ENCODE measurements at places on chromosomes 16 and 17.
A peak's percentile ranks its signal among the peaks of the same experiment; 100 is the strongest.

DNA sequence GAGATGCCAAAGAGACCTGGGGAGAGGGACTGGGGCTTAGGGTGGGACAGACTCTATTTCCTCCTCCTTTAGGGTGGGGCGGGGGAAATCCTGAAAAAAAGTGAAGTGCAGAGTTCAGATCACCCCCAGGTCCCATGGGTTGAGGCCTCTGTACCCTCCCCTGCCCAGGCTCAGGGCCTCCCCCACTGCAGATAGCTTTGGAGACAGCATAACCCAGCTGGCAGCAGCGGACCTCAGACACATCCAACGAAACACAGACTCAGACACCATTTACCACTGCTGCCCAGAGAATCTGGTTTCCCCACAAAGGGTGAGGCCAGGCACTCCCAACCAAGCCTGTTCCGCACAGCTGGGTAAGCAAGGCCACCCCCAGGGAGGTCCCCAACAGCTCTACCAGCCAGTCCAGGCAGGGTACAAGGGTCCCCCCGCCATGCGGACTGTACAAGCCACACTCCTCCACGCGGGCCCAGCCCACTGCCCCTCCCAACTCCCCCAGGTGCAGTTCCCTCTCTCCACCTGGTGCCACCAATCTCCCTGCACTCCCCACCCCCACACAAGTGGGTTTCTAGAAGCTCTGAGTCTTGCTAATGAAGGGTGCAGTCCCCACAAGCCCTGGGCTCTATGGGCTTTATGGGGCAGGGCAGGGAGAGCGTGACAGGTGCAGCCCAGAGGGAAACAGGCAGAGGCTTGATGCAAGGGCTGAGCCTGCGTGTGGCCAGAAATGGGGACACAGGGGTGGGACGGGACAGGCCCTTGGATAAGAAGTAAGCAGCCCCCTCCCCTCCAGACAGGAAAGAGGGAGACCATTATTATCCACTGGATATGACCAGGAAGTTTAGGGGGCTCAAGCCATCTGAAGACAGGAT, 8.9 kb downstream of the RHBDF2 start:
- DNase-seq, result no peak

DNA sequence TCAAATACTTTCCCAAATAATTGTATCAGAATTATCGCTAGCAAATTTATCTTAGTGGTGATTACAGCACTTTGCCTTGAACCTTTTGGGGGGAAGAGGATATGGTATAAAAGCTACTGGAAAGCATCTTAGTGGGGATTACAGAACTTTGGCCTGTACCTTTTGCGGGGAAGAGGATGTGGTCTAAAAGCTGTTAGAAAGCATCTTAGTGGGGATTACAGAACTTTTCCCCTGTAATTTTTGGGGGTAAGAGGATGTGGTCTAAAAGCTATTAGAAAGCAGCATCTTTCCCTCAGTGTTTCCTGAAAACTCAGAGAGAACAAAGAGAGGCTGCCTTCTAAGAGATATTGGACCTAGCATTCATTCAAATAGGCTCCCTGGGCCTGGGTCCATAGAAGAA, 4.1 kb downstream of the SLFN12 start:
- no peak for DNase-seq

DNA sequence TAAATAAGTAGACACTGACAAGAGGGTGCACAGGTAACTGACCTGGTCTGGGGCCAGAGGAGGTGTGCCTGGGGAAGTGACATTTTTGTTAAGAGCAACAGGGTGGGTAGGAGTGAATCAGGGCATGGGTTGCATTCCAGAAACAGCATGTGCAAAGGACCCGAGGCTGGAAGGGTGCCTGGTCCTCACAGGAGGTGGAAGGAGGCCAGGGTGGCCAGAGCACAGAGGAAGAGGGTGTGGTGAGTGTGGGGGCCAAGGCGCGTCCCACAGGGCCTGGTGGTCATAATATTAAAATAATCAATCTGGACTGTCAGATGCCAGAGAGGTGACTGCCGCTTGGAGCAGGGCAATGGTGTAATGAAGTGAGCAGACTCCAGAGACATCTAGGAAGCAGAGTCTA, 14.3 kb downstream of the ARHGAP23 start:
- no peak for DNase-seq

DNA sequence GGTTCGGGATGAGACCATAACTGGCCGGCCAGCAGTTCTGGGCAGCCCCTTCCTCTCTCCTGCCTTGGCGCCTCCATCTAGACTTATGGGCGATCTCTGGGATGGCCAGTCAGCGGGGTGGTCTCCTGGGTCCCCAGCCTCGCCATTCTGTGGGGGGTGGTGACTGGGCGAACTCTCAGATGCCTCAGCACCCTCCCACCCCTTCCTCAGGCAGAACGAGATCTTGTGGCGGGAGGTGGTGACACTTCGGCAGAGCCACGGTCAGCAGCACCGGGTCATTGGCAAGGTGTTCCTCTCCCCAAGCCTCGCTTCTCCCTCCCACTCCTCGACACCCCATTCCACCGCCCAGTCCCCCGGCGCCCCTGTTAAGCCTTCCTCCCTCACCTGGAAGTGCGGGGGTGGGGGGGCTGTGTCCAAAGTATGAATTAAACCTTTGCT, 1.6 kb downstream of the HSF4 start:
- DNase-seq, result no peak

- DNase-seq, result peak; percentile 96
These were observed 17.8 kb upstream of the TMEM219 start for GRCh38 chr16:29943846-29944799.

DNA sequence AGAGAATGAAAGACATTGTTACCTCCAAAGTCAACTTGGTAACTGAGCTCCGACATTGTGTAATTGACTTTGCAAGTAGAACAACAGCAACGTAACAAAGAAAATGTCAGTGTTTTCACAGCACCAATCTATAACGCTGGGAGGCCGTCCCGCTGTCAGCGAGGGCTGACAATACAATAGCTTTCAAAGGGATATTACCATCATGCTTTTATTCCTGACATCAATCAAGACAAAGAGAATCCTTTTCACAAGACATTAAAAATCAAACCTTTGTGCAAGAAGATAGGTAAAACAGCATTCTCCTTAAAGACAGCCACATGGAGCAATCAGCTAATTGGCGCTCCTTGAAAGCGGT, 6.2 kb downstream of the ZNF423 start:
- no peak for DNase-seq

DNA sequence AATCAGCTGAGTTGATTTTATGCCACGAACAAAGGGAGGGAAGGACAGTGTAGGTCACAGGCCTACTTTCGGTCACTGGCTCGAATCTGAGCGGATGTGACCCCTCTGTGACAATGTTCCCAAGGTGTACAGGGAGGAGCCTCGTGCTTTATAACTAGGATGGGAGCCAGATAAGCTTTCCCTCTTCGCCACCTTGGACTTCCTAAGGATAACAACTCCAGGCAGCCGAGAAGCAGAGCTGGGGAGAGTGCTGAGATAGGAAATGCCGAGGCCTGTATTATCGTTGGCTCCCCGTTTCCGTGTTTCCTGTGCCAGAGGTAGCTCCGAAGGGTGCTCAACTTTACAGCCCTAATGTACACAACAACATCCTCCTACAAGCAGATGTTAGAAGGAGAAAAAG, 217.8 kb upstream of the IRX3 start:
- DNase-seq, result no peak

DNA sequence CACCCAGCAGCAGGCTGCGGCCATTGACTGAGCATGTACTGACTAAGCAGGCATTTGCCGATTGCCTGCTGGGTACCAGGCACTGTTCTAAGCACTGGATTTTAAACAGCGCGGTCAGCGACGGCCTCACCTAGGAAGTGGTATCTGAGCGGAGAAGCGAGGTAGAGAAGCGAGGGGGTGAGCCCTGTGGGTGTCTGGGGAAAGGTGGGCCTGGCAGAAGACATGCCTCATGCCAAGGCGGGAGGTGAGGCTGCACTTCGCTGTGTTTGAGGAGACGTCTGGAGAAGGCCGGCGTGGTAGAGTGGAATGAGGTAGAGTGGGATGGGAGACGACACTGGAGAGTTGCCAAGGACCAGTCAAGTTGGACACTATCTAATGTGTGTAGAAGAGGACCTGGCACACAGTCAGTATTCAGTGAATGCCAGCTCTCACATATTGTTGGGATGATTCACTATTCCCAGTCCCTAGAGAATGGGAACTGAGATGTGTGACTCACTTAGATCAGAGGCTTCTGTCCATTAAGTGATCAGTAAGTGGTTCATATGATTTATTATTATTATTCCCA, 14.4 kb downstream of the SYCE1L start:
- peak; percentile 81 for DNase-seq

DNA sequence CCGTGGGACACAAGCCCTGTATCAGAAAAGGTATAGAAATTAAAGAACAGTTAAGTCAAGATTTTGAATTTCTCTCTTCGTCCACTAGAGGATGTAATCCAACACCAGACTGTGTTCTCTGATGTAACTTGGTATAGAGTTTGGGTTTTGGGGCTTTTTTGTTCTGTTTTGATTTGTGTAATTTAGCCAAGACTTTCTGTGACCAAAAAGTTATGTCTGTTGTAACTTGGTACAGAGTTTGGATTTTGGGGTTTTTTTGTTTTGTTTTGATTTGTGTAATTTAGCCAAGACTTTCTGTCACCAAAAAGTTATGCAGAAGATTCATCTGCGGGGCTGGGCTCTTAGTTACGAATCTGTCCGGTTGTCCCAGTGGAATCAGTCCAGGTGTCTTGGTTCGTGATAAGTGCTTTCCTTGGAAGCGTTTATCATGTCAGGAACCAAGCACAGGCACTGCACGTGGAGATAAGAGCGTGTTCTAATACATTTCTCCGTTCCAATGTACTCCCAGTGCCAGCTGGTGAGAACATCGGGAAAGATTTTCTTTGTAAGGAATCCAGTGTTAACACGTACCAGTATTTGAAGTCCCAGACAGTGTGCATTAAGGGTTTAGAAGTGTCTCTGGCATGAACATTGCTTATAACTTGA, 44.1 kb upstream of the SEC14L1 start:
- DNase-seq, result no peak

GRCh38 chr16:22219389-22220068, 13.5 kb downstream of the EEF2K start:
- no peak for DNase-seq

DNA sequence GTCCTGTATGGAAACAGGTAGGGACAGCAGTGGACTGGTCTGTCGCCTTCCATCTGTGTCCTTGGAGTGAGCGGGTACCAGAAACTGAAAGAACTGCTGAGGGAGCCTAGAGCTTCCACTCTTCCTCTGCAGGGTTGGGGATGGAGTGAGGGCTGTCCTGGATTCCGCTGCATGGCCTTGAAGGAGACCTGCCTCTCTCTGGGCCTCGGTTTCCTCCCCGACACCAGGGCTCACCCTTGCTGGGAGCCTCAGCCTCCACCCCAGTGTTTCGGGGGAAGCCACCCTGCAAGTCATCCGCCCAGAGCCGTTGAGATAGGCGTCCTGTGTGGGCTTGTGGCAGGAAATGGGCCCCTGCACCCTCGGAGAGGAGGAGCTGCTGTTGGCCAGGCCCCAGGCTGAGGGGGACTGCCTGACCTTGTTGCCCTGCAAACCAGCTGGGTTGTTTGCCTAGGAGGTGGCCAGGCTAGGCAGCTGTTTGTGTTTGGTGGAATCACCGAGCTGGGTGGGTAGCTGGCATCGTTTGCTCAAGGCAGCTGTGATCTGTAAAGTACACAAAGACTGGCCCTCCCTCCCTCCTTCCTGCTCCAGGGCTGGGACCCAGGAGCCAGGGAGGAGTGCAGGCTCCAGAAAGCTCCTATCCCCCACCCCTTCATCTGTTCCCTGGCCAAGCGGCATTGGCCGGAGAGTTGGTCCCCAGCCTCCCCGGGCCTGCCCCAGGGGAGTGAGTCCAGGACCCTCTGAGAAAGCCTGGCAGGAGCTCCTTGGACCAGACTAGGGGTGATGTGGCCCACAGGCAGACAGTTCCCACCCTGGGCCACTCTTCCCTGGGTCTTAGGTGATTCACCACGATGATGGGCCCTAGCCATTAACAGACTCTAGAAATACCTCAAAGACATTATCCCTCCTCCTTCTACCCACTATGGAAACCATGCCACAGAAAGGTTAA, 1.3 kb downstream of the RAB37 start:
- no peak for DNase-seq

DNA sequence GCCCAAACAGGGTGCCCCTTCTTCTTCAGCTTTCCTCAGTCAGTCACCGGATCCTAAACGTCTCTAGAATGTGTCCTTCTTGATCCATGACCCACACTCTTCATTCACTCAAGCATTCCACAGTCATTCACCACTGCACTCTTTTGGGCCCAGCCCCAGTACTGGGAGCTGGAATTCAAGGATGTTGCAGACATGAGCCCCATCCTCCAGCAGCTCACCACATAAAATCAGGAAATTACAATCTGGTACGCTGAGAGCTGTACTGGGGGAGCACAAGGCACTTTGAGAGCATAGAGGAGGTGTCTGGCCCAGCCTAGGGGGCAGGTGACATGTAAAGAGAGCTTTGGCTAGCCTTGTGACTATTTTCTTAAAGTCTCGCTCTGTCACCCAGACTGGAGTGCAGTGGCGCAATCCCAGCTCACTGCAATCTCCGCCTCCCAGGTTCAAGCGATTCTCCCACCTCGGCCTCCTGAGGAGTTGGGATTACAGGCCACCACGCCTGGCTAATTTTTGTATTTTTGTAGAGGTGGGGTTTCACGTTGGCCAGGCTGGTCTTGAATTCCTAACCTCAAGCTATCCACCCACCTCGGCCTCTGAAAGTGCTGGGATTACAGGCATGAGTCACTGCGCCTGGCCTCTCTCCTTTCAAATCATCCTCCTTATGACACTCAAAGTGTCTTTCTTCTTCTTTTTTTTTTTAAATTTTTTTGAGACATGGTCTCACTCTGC, 18.7 kb downstream of the CES4A start:
- DNase-seq, result no peak

DNA sequence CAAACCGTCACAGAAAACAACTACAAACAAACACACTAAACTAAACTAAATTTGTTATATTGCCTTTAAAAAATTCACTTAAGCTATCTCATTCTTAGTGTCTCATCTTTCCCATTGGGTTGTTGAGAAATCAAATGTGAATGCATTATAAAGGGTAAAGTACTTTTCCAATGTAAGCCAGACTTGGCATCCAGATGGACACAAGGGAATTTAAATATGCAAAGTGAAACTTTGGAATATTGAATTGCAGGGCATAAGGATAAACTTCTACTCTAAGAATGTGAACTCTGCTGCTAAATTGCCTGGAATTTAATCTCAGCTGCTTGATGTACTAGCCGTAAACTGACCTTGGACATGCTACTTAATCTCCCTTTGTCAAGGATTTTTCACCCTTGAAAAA, 1554.6 kb downstream of the CDH8 start:
- DNase-seq, result no peak

DNA sequence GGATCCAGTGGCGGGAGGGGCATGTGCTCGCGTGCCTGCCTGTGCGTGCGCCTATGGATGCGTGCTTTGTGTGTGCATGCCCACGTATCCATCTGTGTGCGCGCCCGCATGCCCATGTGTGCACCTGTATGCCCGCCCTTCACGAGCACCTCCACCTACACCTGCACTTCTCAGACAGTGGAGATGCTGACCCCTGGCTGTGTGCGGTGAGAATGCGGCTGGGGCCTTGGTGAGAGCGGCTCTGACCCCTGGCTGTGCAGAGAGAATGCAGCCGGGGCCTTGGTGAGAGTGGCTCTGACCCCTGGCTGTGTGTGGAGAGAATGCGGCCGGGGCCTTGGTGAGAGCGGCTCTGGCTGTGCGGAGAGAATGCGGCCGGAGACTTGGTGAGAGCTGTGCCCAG, 33.9 kb downstream of the AXIN1 start:
- DNase-seq, result no peak

GRCh38 chr17:75783069-75783783, 1.4 kb upstream of the UNK start:
- no peak for DNase-seq

- DNase-seq, result no peak
These were observed 212.2 kb upstream of the RPL38 start for GRCh38 chr17:73991260-73991659.

GRCh38 chr17:40646791-40647623, 611 bp downstream of the SMARCE1 start:
- peak; percentile 9 for DNase-seq

- no peak for DNase-seq
These were observed 21.1 kb downstream of the ANKRD40 start for GRCh38 chr17:50686494-50687199.
